Activated naive CD4-positive, alpha-beta T cell treated with anti-CD3 and anti-CD28 coated beads, Interleukin-2, amount 50 U/mL, for 72 hours (primary cell): ENCODE measurements at places on chromosomes 3 and 15. TPM values are rescaled to one million over a fixed set of nuclear protein-coding genes. Genes with fewer than 3 reads are reported as not detected.

- DNase-seq, result no peak
Measured at GRCh38 chr15:39061952-39062464, 497.4 kb upstream of the RASGRP1 start.

- peak; percentile 53 for DNase-seq
Measured at GRCh38 chr15:31483053-31483985, 156.7 kb downstream of the KLF13 start.

DNA sequence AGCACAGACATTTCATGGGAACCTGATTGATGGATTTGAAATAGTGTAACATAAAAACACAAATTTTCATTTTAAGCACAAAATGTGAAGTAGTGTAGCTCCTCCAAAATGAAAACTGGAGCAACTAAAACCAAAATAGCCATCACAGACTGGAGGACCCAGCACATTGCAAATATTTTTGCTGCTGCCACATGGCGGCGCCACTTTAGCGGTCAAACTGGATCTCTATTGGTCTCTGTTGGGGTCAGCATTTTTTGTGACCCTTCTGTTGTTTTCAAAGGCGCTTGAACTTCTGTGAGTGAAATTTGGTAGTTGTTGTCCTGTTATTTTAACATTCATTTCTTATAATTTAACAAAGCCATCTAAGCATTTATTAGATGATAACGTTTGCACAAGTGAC lies 259.9 kb downstream of the IL20RB start:
- no peak for DNase-seq

AADACL2 gene
- total RNA-seq, result not detected

GRCh38 chr15:96392380-96393208 lies 62.1 kb downstream of the NR2F2 start:
- DNase-seq, result no peak

C2CD4A gene
- 0.20 TPM for total RNA-seq
